BE2C (cell line): ENCODE measurements at places on chromosomes 1 and 21.

DNA sequence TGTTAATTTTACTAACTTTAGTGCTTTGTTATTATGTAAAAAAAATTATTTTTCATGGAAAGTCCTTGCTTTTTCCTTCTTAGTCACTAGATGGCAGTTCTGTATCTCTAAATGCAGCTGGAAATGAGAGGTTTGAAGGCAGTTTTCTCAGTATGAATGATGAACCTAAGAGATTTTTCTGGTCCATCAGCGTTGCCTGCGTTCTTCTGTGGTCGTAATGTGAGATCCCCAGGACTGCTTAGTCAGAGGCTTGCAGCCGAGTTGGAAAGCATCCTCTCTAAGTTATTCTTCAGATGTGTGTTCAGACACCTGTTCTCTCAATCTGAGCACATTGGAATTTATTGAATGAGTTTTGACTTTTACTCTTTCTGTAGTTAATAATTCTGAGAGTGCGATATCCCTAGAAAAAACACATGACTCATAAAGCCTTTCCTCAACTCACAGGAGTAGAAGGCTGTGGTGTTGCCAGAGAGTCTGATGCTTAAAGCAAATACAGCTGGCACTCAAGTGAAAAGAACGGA lies 99.3 kb downstream of the FMN2 start:
- DNase-seq, result peak; percentile 27

- DNase-seq, result no peak
Measured at GRCh38 chr1:156528231-156528630, 27.7 kb upstream of the MEF2D start.

- DNase-seq, result no peak
Measured at GRCh38 chr1:41014871-41015270, 6.7 kb downstream of the SLFNL1 start.

GRCh38 chr1:109979489-109980091 lies 5.0 kb upstream of the AHCYL1 start:
- DNase-seq, result no peak

DNA sequence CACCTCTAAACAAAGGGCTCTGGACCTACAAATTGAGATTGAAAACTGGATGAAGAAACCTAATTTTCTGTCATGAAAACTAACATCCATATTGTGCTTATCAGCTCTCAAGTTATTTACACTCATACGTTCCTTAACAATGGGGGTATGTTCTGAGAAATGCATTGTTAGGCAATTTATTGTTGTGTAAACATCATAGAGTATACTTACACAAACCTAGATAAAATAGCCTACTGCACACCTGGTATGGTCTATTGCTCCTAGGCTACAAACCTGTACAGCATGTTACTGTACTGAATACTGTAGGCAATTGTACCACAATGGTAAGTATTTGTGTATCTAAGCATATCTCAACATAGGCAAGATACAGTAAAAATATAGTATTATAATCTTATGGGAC lies 191.4 kb downstream of the TM2D1 start:
- no peak for DNase-seq

GRCh38 chr1:6178751-6179563 lies 1.2 kb downstream of the CHD5 start:
- no peak for DNase-seq

DNA sequence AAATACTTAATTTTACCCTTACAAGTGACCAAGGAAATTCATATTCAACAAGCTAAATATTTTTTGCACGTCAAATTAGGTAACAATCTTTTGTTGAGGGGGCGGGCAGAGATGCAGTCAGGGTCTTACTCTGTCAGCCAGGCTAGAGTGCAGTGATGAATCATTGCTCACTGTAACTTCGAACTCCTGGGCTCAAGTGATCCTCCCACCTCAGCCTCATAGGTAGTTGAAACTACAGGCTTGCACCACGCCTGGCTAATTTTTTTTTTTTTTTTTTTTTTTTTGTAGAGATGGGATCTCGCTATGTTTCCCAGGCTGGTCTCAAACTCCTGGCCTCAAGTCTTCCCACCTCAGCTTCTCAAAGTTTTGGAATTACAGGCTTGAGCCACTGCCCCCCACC lies 26.5 kb downstream of the PHTF1 start:
- DNase-seq, result no peak
